ENCODE measurements at places on chromosomes 1 and 21. TPM values are rescaled to one million over a fixed set of nuclear protein-coding genes. Genes with fewer than 3 reads are reported as not detected.

DNA sequence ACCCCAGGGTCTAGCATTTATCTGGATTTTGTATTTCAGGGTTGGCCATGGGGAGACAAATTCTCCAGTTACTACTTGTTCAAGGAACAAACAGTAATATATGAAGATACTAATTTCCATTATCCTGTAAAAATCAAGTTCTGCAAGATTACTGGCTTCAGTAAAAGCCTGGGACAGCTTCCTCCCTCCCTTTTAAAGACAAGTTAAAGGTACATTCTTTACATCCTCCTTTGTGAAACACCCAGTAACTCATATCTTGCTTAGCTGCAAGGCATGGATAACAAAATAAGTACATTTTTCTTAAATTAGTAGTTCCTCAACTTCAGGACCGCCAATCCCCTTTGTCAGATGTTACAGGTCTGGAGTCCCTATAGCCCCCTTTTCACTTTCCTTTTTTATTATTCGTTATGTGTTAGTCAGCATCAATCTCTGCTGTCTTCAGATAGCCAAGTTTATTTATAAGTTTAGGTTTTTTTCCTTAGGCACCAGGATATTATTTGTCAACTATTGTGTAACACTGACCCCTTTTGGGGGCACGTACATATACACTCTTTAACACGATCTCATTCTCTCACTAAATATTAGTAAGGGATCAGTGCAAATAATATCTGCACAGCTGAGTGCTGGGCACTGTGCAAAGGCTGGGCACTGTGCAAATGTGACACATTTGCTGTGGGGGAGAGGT is 9.8 kb downstream of the ERRFI1 start:
- no peak overlapping the region for H3K4me3 ChIP-seq
- H3K27me3 ChIP-seq = peaks cover 17% of the 10 kb centered on the region
- H3K36me3 ChIP-seq = no peaks in the 10 kb centered on the region
- no peak for DNase-seq

DNA sequence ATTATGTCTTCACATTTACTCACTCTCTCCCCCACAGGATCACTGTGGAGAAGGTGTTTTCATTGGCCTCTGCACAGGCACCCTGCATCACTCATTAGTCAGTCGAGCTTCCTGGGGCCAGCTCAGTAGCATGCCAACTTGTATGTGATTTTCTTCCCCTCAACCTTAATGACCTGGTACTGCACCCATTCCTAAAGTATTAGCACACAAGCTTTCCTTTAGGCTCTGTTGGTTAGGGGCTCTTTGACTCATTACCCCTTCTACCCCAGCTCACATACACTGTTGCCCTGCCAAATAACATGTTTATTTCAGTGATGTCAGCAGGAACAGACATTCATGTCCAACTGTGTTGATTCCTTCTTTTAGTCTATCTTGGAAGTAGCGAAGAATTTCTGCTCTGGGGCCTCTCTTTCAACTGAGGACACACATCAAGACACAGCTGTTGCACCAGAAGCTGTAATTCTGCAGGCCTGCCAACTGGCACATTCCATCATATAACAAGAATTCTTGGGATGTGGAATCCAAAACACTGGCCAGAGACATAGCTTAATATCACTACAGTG is 603.5 kb upstream of the ADAMTS5 start:
- no peak overlapping the region for H3K4me3 ChIP-seq
- no peaks in the 10 kb centered on the region for H3K36me3 ChIP-seq
- H3K27me3 ChIP-seq = no peaks in the 10 kb centered on the region
- H3K27ac ChIP-seq = no peak overlapping the region
- H3K4me1 ChIP-seq = no peaks in the 10 kb centered on the region

GRCh38 chr1:35539073-35539823 is 18.0 kb downstream of the KIAA0319L start:
- H3K27ac ChIP-seq = peak overlapping the region; percentile 87
- DNase-seq = peak; percentile 56
- peaks cover 73% of the 10 kb centered on the region for H3K4me1 ChIP-seq
- peaks cover 1% of the 10 kb centered on the region for H3K36me3 ChIP-seq
- H3K27me3 ChIP-seq = no peaks in the 10 kb centered on the region
- peak overlapping the region; percentile 55 for H3K4me3 ChIP-seq

DNA sequence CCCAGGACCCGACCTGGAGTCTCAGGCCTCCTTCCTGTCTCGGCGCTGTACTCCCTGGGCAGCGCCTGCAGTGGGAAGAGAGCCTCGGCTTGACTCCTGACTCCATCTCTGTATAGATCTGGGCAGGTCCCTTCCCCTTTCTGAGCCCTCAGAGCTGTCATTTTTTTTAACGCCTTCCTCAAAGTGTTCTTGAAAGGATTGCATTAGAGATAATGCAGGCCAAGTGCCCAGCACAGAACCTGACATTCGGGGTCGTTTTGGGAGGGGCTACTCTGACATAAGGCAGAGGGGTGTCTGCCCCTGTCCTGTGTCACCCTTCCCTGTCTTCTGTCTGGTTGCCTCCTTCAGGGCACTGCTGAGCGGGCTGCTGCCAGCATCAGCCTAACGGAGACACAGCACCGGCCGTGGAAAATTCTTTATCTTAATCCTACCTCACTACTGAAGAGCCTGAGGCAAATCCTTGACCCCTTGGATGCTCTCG is 271.6 kb downstream of the TRABD2B start:
- peaks cover 39% of the 10 kb centered on the region for H3K27me3 ChIP-seq
- H3K27ac ChIP-seq = no peak overlapping the region
- no peak for DNase-seq
- H3K4me3 ChIP-seq = no peak overlapping the region
- H3K4me1 ChIP-seq = peaks cover 14% of the 10 kb centered on the region

DNA sequence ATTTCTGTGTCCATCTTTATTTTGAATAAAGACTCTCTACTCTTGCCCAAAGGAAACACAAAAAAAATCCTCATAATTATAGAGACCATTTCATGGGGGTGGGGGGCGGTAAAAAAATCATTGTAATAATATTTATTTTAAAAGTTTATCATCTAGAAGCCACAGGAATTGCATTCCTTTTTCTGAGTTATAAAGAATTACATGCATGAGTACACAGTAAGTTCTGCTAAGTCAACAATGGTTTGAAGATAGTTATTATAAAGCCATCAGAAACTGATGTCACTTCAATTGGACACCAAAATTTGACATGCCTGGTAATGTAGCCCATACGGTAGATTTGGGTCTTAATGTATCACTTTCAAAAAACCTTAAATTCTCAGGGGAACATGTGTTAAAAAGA is 478.1 kb upstream of the NR5A2 start:
- H3K36me3 ChIP-seq = no peaks in the 10 kb centered on the region
- no peak overlapping the region for H3K27ac ChIP-seq
- H3K4me1 ChIP-seq = no peaks in the 10 kb centered on the region
- DNase-seq = no peak
- no peak overlapping the region for H3K4me3 ChIP-seq

DNA sequence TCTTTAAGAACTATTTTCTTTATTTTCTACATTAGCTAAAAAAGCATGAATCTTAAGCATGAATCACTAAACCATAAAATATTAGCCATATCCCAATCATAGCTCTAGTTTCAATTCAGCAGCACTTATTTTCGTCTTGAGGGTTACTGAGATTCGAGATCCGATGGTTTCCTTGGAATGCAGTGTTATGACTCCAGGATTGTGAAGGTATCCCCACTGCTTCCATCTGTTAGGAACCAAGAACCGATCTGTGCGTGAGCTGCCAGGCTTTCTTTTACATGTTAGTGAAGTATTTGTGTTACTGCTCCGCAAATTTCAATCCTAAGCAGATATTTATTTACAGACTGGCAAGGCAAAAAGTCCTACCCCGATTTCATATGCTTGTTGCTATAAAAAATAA is 18.8 kb downstream of the TNFRSF9 start:
- H3K27ac ChIP-seq = no peak overlapping the region
- no peak for DNase-seq
- H3K4me1 ChIP-seq = peaks cover 25% of the 10 kb centered on the region
- H3K4me3 ChIP-seq = no peak overlapping the region
- H3K36me3 ChIP-seq = peaks cover 21% of the 10 kb centered on the region
- no peaks in the 10 kb centered on the region for H3K27me3 ChIP-seq

DNA sequence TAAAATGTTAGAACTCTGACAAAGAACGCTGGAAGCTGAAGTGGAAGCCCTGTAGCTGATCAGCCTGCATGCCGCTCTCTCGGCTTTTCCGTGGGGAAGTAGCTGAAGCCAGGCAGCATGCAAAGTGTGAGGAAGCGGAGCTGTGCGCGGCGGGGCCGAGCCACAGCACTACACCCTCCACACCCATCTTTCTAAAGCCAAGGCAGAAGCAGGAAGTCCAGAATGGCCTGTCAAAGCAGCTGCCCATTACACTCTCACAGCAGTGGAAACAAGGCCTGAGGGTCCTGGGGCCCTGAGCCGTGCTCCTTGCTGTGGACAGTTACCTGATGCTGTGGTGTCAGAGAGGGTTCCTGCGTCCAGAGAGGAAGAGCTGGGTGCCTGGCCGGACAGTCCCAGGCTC is 69.6 kb downstream of the UBR4 start:
- DNase-seq = no peak
- H3K36me3 ChIP-seq = peaks cover 68% of the 10 kb centered on the region
- no peaks in the 10 kb centered on the region for H3K27me3 ChIP-seq
- H3K4me3 ChIP-seq = no peak overlapping the region

GRCh38 chr21:41362605-41363369 is 960 bp downstream of the MX2 start:
- no peaks in the 10 kb centered on the region for H3K27me3 ChIP-seq
- H3K4me3 ChIP-seq = peak overlapping the region; percentile 84
- H3K4me1 ChIP-seq = peaks cover 51% of the 10 kb centered on the region
- peaks cover 3% of the 10 kb centered on the region for H3K36me3 ChIP-seq
- no peak for DNase-seq

Gene F13B
- not detected for total RNA-seq

Gene EFNA1
- not detected for total RNA-seq

Gene CLEC20A
- total RNA-seq = not detected

Gene CFHR5
- total RNA-seq = not detected

Gene ANGPTL7
- not detected for total RNA-seq

Gene FCRL1
- total RNA-seq = not detected

Gene PDC
- total RNA-seq = not detected

Gene SPRR2F
- not detected for total RNA-seq

Gene ELF3
- total RNA-seq = 0.46 TPM

Gene CAMK1G
- 0.69 TPM for total RNA-seq

Data from activated CD4-positive, alpha-beta memory T cell treated with anti-CD3 and anti-CD28 coated beads for 36 hours (primary cell).